ENCODE measurements at places on chromosomes 3 and 15.

GRCh38 chr3:100776746-100777145 is 67.5 kb downstream of the TFG start:
- no peak for DNase-seq

DNA sequence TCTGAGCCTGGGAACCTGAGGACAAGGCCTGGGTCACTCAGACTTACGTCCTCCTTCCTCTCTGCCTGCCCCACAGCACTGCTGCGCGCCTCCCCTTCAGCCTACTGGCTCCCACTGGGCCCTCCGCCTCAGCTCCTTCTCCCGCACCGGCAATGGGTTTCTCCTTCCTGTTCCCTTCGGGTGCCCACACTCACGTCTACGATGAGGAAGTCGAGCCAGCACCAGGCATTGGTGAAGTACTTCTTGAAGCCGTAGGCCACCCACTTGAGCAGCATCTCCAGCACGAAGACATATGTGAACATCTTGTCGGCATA is 70.0 kb downstream of the EXOG start:
- no peak for DNase-seq

DNA sequence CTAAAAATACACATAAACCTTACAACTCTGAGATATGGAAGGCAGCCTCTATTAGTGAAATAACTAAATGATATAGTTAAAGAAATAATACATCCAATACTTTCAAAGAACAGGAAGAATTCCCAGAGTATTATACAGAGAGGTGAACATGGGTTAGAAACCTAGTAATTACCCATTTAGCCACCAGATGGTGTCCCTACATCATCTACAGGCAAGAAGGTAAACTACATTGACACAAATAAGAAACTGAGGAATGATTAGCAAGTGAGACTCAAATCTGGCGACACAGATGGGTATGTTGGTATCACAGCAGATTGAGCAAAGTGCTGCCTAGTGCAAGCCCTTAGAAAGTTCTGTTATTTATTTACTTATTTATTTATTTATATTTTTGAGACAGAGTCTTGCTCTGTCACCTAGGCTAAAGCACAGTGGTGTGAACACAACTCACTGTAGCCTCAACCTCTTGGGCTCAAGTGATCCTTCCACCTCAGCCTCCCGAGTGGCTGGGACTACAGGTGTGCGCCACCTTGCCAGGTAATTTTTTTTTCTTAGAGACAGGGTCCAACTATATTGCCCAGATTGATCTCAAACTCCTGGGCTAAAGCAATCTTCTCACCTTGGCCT is 28.2 kb downstream of the NEK4 start:
- DNase-seq: peak; percentile 16

- no peak for DNase-seq
Observed at GRCh38 chr3:104392327-104392726, 974.4 kb upstream of the ALCAM start.

DNA sequence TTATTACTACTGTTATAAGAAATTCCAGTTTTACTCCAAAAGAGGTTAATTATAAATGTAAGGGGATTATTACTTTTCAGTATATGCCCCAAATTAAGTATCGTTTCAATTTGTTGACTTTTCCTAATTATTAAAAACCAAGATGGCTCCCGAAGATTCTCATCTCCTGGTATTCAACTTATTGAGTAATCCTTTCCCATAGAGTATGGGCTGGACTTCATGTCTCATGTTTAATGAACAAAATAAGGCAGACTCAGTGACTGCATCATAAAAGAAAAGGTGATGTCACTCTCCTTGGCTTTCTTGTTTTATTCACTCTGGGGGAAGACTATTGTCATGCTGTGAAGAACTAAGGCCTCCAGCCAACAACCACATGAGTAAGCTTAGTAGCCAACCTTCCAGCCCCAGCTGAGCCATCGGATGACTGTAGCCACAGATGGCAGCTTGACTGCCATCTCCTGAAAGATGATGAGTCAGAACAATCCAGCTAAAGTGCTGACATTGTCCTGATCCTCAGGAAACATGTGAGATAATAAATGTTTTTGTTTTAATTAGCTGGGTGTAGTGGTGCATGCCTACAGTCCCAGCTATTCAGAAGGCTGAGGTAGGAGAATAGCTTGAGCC is 17.3 kb downstream of the IGF2BP2 start:
- DNase-seq: peak; percentile 79

GRCh38 chr15:76972389-76973361 is 22.3 kb upstream of the PSTPIP1 start:
- DNase-seq: no peak

DNA sequence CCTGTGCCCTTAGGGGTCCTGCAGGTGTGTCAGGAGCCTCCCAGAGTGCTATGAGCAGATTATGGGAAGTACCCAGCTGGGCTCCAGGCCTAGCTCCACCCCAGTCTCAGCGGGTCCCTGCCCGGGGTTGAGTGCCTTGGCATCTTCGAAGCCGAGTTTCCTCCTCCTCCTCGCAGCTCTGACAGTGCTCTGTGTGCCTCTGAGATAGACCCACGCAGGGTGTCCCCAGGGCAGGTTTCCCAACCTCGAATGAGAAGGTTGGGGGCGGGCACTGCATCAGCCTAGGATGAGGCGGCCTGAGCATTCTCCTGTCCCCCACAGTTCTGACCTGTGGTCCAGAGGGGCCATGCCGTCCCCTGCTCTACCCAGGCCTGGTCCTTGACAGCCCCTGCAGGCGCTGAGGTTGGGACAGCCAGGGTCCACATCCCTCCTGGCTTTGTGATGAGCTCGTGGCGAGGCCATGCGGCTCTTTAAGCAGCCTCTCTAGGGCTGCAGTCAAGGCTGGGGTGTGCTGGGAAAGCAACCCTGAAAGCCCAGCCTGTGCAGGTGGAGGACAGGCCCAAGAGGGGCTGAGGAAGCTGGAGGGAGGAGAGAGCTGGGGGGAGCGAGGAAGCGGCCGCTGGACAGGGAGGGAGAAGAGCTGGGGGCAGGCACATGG is 20.2 kb upstream of the SKOR1 start:
- DNase-seq: no peak

DNA sequence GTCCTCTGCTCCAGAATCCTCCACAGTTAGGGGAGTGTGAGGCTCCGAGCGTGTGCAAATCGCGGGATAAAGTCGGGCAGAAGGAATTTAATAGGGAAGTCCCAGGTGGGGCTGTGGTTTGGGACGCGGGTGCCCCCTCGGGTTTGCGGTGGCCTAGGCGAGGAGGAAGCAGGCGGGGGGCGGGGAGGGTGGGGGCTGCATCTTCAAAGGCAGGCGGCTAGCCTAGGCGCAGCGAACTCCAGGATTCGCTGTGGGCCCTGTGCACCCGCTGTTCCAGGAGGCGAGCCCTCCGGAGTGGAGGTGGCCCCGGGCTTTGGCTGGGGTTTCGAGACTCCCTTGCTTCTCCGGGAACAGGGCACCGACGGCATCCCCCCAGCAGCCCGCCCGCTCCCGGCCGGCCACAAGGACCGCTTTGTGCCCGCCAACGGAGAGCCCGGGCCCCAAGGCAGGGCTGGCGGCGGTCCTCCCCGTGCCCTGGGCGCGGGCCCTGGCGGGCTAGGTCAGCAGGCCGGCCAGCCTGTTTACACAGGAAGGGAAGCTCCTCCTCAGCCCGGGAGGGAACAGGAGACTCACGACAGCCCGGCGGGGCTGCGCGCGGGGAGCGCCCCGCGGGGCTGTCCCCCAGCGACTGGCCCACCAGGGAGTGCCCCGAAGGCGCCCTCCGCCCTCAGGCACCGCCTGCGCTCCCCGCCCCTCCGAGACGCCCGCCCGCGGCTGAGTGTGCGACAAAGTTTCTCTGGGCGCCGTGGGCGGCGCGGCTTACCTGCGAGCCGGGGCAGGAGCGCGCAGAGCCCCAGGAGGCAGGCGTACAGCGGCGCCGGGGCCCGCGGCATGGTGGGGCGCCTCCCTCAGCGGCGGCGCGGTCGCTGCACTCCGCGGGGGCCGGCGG is 753 bp downstream of the ITGB5 start:
- DNase-seq: peak; percentile 18

GRCh38 chr3:105836533-105836932 is 32.3 kb downstream of the CBLB start:
- peak; percentile 73 for DNase-seq

DNA sequence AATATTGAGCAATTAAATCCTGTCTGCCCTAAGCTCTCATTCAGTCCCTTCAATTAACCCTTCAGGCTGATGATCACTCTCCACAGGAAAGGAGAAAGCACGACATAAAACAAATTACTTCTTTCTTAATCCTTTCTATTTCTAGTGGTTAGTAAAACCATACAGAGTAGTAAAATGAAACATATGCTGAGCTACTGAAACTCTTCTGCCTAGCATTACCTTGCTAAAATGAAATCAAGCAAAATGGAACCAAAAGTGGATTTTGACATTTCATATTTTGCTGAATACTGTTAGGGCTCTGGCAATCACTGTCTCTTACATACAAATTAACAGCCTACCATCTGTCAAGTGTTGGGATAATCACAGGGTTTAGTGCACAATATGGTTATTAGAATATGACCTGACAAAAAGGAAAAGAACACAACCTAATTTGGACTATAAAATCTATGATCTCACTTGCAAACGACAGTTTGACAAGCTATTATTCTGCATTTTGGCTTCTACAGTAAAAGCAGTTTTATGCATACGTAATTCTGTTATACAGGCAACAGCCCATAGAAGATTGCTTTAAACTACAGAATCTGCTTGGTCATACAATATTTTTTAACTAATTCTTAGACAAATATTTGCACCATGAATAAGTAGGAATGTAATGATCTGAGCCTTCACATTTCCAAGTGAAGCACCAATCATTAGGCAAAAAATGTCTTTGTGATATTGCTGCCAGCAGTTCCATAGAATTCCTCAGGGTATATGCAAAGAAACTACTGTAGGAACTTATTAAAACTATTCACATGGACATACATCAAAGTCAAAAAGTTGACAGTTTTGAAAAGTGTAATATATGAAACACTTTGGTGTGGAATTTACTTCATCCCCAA is 105.0 kb downstream of the FHIT start:
- DNase-seq: no peak

DNA sequence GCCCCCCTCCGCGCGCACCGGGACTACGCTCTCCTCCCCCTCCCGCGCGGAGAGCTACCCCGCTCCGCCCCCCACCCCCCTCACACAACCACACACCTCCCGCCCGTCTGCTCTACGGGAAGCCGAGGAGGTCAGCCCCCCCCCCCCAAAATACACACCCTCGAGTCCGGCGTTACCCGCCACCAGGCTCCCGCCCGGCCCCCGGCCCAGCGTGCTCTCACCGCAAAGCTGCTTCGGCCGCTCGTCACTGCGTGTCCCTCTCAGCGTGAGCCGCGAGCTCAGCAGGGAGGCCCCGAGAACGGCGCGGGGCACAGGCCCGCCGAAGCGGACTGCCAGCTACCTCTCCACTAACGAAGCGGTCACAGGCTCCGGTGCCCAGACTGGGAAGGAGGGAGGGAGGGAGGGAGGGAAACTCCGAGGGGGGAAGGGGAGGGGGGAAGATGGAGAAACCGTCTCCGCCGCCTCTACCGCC is 252 bp downstream of the SIN3A start:
- no peak for DNase-seq

Measured in stromal cell of bone marrow (primary cell).